ENCODE measurements at places on chromosomes 12 and 14. TPM values are rescaled to one million over a fixed set of nuclear protein-coding genes. Genes with fewer than 3 reads are reported as not detected.

GRCh38 chr14:82500222-82500621 is 966.6 kb upstream of the SEL1L start:
- H3K36me3 ChIP-seq: no peaks in the 10 kb centered on the region
- H3K4me3 ChIP-seq: no peak overlapping the region
- DNase-seq: no peak

- H3K27ac ChIP-seq: no peak overlapping the region
- no peak overlapping the region for H3K4me3 ChIP-seq
- DNase-seq: no peak
These were observed 1166.3 kb downstream of the GALC start for GRCh38 chr14:86826661-86827060.

- H3K27me3 ChIP-seq: no peaks in the 10 kb centered on the region
- no peaks in the 10 kb centered on the region for H3K4me1 ChIP-seq
- no peak for DNase-seq
- H3K4me3 ChIP-seq: no peak overlapping the region
- no peaks in the 10 kb centered on the region for H3K36me3 ChIP-seq
These were observed 32.1 kb upstream of the C14orf180 start for GRCh38 chr14:104547310-104547997.

DNA sequence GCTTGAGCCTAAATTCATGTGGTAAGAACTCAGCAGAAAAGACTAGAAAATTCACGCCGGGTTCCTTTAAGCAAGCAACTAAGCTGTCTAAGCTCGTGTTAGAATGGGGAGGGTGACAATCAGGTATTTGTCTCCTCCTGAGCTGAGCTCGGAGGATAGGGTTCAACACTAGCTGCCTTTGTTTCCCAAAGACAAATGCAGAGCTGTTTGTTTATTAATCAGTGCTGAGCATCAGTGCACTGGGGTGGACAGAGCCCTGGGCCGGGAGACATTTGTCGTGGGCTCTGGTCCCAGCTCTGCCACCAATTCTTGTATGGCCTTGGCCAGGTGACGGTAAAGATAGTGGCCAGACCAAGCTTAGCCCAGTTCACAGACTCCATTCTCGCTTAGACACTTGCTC is 43.7 kb downstream of the DEGS2 start:
- H3K27me3 ChIP-seq: no peaks in the 10 kb centered on the region
- no peak overlapping the region for H3K4me3 ChIP-seq
- peaks cover 9% of the 10 kb centered on the region for H3K4me1 ChIP-seq
- no peak overlapping the region for H3K27ac ChIP-seq
- no peaks in the 10 kb centered on the region for H3K36me3 ChIP-seq
- DNase-seq: no peak

- no peak overlapping the region for H3K27ac ChIP-seq
- H3K27me3 ChIP-seq: no peaks in the 10 kb centered on the region
- peaks cover 12% of the 10 kb centered on the region for H3K4me1 ChIP-seq
- DNase-seq: no peak
- no peaks in the 10 kb centered on the region for H3K36me3 ChIP-seq
These were observed 4.6 kb downstream of the ZNF384 start for GRCh38 chr12:6684609-6685008.

PDE3A gene
- 3.7 TPM for total RNA-seq

- no peaks in the 10 kb centered on the region for H3K36me3 ChIP-seq
- DNase-seq: peak; percentile 61
- no peak overlapping the region for H3K27ac ChIP-seq
- peaks cover 4% of the 10 kb centered on the region for H3K4me1 ChIP-seq
- H3K27me3 ChIP-seq: no peaks in the 10 kb centered on the region
- no peak overlapping the region for H3K4me3 ChIP-seq
These were observed 39.6 kb downstream of the TEAD4 start for GRCh38 chr12:2998789-2999264.

DNA sequence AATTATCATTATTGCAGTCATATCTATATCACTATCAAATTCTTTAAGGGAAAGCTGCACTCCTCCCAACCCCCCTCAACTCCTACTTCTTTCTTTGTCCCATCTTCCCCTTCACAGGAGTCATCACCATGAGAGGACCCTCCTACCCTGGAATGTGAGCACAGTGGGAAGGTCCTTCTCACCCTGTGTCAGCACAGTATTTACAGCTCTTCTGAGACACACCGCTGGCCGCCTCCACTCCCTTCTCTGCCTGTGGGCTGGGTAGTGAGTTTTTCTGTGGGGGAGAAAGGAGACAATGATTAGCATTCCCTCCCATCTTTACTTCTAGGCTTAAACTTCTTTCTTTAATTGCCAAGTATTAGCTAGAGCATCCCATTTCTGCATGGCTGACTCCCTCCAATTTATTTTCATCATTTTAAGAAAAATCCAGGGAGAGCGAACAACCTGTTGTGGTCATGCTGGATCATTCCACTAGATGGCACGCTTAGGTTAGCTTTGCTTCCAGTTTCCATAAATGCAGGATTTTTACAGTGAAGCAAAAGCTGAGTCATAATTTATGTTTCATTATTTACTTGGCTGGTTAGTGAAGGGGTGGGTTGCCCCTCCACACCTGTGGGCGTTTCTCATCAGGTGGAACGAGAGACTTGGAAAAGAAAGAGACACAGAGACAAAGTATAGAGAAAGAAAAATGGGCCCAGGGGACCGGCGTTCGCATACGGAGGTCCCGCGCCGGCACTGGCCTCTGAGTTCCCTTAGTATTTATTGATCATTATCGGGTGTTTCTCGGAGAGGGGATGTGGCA is 188.5 kb downstream of the ALX1 start:
- no peaks in the 10 kb centered on the region for H3K4me1 ChIP-seq
- no peaks in the 10 kb centered on the region for H3K36me3 ChIP-seq
- DNase-seq: no peak
- H3K27ac ChIP-seq: no peak overlapping the region
- H3K4me3 ChIP-seq: peak overlapping the region; percentile 23

DNA sequence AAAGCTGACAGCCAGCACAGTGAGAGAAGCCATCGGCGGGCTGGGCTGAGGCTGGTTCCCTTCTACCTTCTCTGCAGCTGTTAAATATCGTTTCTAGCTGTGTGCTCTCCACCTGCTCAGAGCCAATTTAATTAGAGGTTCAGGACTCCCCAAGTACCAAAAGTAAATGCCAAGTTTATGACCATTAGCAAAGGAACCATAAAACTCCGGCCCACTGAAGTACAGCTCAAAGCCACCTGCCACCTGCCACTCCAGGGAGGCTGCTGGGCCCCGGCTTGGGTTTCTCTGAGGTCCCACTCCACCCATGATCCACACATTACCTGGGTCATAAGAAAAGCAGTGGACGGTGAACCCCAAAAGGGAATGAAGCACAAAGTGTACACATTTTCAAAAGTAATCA is 272.8 kb downstream of the KSR2 start:
- H3K36me3 ChIP-seq: no peaks in the 10 kb centered on the region
- no peak overlapping the region for H3K4me3 ChIP-seq
- DNase-seq: no peak
- no peak overlapping the region for H3K27ac ChIP-seq

DNA sequence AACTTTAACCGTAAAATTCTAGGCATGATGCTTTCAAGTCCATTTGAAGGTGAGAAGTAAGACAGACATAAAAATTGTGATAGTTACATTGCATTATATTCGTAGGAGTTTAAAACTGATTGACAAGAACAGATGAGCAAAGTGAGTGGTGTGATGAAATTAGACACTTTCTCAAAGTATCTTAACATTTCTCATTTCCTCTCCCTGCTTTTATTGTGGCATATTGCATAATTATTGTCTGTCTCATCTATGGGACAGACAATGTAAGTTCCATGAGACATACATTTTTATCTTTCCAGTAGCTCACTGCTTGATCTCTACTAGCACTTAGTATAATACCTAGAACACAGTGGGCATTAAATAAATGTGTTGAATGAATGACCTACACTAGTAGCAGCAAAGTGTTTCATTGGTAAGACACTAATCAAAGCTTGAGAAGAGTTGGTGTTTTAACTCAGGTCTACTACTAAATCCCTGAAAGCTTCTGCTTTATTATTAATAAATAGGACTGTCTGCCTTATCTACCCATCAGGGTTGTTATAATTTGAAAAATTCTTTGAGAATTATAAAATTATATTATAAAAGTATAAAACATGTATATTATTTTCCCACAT is 19.0 kb downstream of the A2M start:
- no peak overlapping the region for H3K4me3 ChIP-seq
- H3K4me1 ChIP-seq: no peaks in the 10 kb centered on the region
- no peak for DNase-seq
- H3K36me3 ChIP-seq: no peaks in the 10 kb centered on the region
- no peak overlapping the region for H3K27ac ChIP-seq
- H3K27me3 ChIP-seq: no peaks in the 10 kb centered on the region

NANOG gene
- total RNA-seq: not detected

DNA sequence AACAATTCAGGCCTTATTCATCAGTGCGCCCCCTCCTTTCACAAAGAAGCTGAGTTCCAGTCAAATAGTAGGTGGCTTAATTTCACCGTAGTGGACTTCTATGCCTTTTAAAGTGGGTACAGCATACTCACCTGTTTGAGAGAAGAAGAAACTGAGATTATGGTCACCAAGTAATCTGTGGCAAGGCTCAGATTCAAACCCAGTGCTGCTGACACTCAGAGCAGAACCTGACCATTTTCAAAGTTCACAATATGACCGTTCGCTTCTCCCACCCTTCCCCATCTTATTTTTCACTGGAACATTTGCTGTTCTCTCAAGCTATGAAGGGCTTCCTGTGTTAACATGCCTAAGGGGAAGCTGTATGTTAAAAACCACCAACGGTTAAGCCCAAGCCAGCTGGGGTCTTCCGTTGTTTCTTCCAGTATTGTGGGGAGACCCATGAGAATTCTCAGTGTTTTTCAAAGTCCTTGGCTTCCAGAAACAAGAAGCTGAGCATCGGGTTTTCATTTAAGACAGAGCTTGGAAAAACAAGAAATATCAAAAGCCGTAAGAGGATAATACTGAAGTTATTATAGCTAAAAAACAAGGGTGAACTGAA is 6.1 kb upstream of the PSMA6 start:
- DNase-seq: no peak
- no peak overlapping the region for H3K4me3 ChIP-seq
- no peaks in the 10 kb centered on the region for H3K4me1 ChIP-seq
- no peak overlapping the region for H3K27ac ChIP-seq

- no peak overlapping the region for H3K4me3 ChIP-seq
- no peaks in the 10 kb centered on the region for H3K36me3 ChIP-seq
- no peak overlapping the region for H3K27ac ChIP-seq
- H3K27me3 ChIP-seq: no peaks in the 10 kb centered on the region
These were observed 115.6 kb downstream of the DIP2B start for GRCh38 chr12:50620109-50620977.

CLEC4C gene
- total RNA-seq: not detected

DNA sequence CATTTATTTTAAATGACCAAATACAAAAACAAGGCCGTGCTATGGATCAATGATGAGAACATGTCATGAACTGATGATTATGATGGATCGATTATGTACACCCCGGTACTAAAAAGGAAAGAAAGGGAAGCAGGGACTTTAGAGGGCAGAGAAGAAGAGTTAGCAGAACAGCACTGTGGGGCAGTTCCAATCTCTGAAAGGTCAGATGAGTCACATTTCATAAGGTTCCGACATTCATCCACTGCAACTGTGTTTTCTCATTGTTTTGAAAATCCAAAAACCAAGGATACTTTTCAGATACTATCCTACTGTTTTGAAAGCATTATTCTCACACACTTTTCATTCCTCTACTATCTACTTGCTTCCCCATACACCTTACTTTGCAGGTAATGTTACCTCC is 169.3 kb downstream of the STXBP6 start:
- DNase-seq: no peak
- H3K4me1 ChIP-seq: no peaks in the 10 kb centered on the region
- H3K27me3 ChIP-seq: no peaks in the 10 kb centered on the region
- no peak overlapping the region for H3K27ac ChIP-seq
- no peak overlapping the region for H3K4me3 ChIP-seq

GRCh38 chr12:13891902-13892301 is 89.5 kb downstream of the GRIN2B start:
- no peak overlapping the region for H3K27ac ChIP-seq
- no peaks in the 10 kb centered on the region for H3K36me3 ChIP-seq
- H3K4me3 ChIP-seq: no peak overlapping the region
- H3K4me1 ChIP-seq: no peaks in the 10 kb centered on the region
- DNase-seq: no peak
- H3K27me3 ChIP-seq: no peaks in the 10 kb centered on the region

GRCh38 chr14:35553808-35554207 is 19.8 kb downstream of the INSM2 start:
- H3K27ac ChIP-seq: no peak overlapping the region
- no peak overlapping the region for H3K4me3 ChIP-seq
- H3K27me3 ChIP-seq: no peaks in the 10 kb centered on the region
- no peak for DNase-seq

SERPINA9 gene
- not detected for total RNA-seq
